ENCODE measurements at places on chromosomes 13 and 19. TPM values are rescaled to one million over a fixed set of nuclear protein-coding genes. Genes with fewer than 3 reads are reported as not detected.

ZNF738 gene
- total RNA-seq: 3.8 TPM

CRX gene
- not detected for total RNA-seq

GJB6 gene
- 20.2 TPM for total RNA-seq

LILRB2 gene
- not detected for total RNA-seq

PRRG2 gene
- 7.9 TPM for total RNA-seq

NACC1 gene
- total RNA-seq: 42.0 TPM

LILRA2 gene
- not detected for total RNA-seq

CRB3 gene
- total RNA-seq: 79.3 TPM

ZNF614 gene
- total RNA-seq: 19.7 TPM

RASAL3 gene
- not detected for total RNA-seq

KLK6 gene
- total RNA-seq: 3.4 TPM

ZNF813 gene
- total RNA-seq: 8.0 TPM

LGI4 gene
- not detected for total RNA-seq

APOE gene
- total RNA-seq: 27.3 TPM

PEAK3 gene
- total RNA-seq: not detected

BRME1 gene
- 0.68 TPM for total RNA-seq

SIGLEC12 gene
- total RNA-seq: not detected

DAZAP1 gene
- total RNA-seq: 108 TPM

ZNF665 gene
- 6.5 TPM for total RNA-seq

ZNF491 gene
- total RNA-seq: 0.34 TPM

THSD1 gene
- total RNA-seq: 24.2 TPM

ZNF221 gene
- total RNA-seq: 7.2 TPM

CILP2 gene
- total RNA-seq: under 0.01 TPM

PTGER1 gene
- total RNA-seq: 0.43 TPM

GGACT gene
- 8.7 TPM for total RNA-seq

CEACAM16 gene
- total RNA-seq: not detected

CFAP97D2 gene
- total RNA-seq: not detected

TEX101 gene
- not detected for total RNA-seq

RUBCNL gene
- total RNA-seq: 0.07 TPM

GPR42 gene
- not detected for total RNA-seq

KLK7 gene
- 22.9 TPM for total RNA-seq
